ENCODE measurements at places on chromosomes 2 and 18.

DNA sequence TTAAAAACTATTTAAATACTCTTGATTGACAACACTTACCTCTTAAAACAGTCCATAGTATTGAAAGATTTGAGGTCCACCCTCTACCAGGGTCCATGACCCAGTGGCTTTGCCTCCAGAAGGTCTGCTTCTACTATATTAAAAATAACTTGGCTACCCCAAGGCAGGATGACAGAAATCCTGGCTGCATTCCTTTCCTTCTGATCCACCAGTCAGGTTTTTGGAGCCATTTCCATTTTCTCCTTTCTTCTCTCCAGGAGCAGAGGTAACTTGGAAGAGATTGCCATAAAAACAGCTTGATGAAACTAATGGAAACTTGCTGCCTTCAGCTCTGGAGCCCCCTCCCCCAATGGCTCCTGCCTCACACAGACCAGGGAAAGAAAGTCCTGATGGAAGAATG is 2.6 kb upstream of the FAM171B start:
- no peak for DNase-seq

DNA sequence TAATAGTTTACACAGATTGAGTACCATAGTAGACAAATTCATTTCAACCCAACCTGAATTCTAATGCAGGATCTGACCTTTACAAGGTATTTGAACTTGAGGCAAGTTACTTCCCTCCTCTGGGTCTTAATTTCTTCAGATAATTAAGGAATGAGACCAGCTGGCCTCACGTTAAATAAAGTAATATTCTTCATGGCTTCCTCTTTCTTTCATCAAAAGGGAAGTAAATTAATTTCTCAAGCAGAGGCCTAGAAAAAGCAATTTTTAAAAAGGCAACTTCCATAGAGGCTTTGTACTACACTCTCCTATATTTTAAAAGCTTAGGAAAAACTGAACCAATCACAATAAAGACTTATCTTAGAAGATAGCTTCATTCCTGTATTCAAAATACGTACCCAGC is 109.2 kb downstream of the EXOC6B start:
- no peak for DNase-seq

DNA sequence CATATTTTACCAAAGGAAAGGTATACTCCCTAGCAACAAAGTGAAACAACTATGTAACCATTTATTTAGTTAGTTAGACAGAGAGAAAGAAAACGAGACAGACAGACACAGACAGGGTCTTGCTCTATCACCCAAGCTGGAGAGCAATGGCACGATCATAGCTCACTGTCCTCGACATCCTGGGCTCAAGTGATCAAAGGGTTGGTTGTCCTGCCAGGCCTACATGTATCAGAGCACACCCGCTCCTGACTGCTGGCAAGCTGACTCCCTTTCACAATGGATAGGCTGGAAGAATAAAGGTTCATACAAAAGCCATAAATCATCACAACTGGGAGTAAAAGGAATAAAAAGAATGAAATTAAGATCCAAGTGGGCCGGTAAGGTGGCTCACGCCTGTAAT is 53.5 kb downstream of the ATL2 start:
- no peak for DNase-seq

- no peak for DNase-seq
These were observed 471.4 kb downstream of the DCDC2C start for GRCh38 chr2:4174796-4175195.

DNA sequence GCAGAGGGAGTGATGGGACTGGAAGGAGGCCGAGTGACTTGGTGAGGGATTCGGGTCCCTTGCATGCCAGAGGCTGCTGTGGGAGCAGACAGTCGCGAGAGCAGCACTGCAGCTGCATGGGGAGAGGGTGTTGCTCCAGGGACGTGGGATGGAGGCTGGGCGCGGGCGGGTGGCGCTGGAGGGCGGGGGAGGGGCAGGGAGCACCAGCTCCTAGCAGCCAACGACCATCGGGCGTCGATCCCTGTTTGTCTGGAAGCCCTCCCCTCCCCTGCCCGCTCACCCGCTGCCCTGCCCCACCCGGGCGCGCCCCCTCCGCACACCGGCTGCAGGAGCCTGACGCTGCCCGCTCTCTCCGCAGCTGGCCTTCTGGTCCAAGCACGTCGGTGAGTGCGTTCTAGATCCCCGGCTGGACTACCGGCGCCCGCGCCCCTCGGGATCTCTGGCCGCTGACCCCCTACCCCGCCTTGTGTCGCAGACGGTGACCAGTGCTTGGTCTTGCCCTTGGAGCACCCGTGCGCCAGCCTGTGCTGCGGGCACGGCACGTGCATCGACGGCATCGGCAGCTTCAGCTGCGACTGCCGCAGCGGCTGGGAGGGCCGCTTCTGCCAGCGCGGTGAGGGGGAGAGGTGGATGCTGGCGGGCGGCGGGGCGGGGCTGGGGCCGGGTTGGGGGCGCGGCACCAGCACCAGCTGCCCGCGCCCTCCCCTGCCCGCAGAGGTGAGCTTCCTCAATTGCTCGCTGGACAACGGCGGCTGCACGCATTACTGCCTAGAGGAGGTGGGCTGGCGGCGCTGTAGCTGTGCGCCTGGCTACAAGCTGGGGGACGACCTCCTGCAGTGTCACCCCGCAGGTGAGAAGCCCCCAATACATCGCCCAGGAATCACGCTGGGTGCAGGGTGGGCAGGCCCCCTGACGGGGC is 4.6 kb downstream of the PROC start:
- no peak for DNase-seq

GRCh38 chr18:3498698-3499471 is 48.9 kb downstream of the TGIF1 start:
- DNase-seq = no peak

GRCh38 chr2:17259613-17260012 is 258.6 kb downstream of the RAD51AP2 start:
- no peak for DNase-seq

DNA sequence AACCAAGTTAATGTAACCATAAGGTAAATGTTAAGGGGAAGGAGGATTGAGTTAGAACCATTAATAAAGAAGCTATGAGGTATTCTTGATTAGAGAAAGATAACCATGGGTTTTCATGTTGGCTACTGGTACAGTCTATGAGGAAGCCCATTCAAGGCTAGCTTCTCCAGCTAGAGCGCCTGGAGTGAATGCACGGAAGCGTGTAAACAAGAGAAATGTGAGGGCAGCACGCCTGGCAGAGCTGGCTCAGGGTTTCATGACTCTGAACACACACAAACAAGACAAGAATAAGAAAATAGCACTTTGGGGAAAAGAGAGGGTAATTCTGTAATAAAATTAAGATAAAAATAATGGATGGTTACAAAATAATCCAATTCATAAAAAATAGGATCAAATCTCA is 255.3 kb downstream of the PDE11A start:
- DNase-seq = no peak

- no peak for DNase-seq
These were observed 36.9 kb upstream of the SLC14A1 start for GRCh38 chr18:45686891-45687611.

DNA sequence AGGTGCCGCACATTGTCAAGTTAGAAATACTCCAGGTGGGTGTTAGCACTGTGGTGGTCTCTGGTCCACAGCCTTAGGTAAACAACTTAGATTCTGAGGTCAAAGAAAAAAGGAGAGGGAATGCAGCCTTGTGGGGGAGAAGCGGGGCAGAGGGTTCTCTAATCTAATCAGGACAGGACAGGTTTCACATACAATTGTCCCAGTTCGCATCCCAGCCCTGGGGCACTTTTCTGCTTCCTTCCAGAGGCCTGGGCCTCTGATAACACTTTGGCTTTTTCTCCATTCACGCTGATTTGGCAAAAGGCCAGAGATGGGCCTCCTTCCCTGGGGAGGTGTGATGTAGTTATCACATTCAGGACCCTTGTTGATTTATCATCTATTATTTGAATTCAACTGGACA is 32.5 kb downstream of the SLC1A4 start:
- no peak for DNase-seq

DNA sequence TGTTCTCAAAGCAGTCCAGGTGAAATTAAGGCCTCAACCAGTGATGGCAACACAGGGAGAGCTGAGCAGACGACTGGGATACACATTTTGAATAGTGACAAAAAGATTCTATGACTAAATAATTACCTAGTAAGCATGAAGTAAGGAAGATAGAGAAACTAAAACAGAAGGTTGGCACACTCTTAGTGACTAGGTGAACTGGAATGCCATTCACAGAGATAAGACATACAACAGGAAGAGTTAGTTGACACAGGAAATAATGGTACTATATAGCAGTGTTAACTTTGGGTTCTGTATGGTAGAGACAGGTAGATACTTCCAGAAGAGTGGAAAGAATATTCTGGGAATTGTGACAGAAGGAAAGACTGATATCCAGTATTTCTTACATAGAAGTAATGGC is 181.8 kb upstream of the NT5C1B start:
- DNase-seq = no peak

GRCh38 chr2:166091439-166091838 is 36.4 kb downstream of the SCN1A start:
- DNase-seq = no peak

DNA sequence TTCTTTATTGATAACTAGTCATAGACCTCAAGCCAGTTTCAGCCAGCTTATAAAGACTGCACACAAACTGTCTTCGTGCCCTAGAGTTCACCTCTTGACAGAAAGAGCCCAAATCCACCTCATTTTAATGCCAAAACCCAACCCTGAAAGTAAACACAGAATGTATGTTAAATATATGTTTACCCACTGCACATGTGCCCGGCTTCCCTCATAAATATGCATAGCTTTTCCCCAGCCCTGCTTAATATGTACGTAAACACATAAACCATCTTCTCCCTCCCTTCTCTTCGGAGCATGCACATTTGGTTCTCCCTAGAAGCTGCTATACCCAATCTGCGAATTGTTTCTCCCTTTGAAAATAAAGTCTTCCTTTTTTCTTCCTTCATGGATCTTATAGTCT is 73.9 kb upstream of the XIRP2 start:
- DNase-seq = no peak

DNA sequence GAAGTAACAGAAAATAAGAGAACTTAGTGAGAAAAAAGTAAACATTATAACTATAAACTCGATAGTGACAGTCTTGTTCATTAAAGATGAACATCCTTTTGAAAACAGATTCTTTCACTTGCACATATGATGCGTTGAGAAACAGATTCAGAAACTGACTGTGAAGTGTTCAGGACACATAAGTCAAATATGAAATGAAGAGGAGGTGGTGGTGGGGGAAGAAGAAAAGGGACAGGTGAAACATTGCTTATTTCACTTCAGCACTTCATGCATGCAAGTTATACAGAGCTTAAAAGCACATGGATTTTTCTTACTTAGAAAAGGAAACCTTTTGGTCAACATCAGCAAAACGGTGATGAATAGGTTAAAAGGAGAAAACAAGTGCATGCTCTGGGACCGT is 42.5 kb downstream of the STAT4 start:
- DNase-seq = no peak

GRCh38 chr2:53535234-53535840 is 232.3 kb upstream of the CHAC2 start:
- no peak for DNase-seq

DNA sequence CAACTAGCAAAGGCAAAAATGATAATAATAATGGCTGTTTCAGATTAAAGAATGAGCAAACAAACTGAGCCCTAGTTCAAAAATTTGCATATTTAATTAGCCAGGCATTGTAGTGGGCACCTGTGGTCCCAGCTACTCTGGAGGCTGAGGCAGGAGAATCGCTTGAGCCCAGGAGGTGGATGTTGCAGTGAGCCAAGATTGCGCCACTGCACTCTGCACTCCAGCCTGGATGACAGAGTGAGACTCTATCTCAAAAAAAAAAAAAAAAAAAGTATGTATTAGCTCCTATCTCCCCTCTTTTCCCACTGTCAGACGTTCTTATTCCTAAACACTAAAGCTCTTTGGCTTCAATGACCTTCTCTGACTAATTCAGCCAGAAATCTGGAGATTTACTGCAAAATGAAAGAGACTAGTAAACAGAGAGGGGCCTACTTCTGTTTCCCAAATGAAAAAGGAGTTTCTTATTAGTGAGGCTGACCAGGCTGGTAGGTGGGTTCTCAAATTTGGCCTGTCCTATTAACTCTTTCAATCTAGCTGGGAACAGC is 3.9 kb upstream of the SRBD1 start:
- DNase-seq = no peak

GRCh38 chr2:230764346-230764745 is 51.7 kb downstream of the CAB39 start:
- no peak for DNase-seq

DNA sequence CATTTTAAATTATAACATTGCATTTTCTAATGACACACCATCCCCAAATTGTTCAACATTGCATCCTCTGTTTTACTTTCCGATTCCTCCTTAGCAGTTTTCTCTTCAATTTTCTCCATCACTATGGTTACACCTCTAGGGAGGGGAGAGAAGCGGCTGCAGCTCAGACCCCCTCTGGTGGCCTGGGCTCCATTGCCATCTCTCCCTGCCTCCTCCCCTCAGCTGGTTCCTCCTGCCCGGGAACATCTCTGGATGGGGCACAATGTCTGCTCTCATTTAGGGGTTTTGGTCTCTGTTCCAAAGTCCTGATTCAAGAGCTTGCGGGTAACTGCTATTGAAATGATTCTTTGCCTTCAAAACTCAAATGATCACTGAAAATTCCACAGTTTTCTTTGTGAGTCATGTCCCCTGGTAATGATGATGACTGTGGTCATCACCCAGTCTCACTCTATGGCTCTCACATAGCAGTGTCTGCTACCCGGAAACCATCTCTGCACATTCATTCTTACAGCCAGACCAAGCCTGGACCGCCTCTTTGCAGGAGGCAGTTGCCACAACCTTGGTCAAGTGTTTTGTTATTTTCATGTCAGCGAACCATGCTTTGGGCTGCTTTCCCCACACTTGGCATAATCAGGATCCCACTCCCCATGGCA is 263.9 kb downstream of the ALPK2 start:
- DNase-seq = no peak

DNA sequence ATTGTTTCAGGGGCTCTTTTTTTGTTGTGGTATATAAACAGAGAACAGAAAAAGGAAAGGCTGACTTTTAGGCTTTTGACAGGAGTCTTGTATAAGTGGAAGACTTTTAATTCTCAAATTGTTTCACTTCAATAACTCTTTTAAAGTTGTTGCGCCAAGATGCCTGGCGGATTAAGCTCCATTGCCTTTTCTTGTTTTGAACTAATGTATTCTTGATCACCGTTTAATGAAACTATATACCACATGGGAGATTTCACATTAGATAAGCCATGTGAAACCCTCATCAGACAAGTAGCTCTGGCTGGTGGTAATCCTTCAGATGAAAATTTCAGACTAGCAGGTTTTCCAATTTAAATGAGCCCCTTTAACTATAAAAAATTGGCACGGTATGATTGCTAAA is 257.4 kb downstream of the CCDC178 start:
- no peak for DNase-seq
